ENCODE measurements at places on chromosomes 12 and 14. TPM values are rescaled to one million over a fixed set of nuclear protein-coding genes. Genes with fewer than 3 reads are reported as not detected.

Gene CLEC4A
- 0.90 TPM for total RNA-seq

Gene CD9
- 4.0 TPM for total RNA-seq

Gene PRICKLE1
- total RNA-seq, result 8.5 TPM

- peak; percentile 75 for ATAC-seq
These were observed 5.7 kb upstream of the NEK9 start for GRCh38 chr14:75132382-75133086.

DNA sequence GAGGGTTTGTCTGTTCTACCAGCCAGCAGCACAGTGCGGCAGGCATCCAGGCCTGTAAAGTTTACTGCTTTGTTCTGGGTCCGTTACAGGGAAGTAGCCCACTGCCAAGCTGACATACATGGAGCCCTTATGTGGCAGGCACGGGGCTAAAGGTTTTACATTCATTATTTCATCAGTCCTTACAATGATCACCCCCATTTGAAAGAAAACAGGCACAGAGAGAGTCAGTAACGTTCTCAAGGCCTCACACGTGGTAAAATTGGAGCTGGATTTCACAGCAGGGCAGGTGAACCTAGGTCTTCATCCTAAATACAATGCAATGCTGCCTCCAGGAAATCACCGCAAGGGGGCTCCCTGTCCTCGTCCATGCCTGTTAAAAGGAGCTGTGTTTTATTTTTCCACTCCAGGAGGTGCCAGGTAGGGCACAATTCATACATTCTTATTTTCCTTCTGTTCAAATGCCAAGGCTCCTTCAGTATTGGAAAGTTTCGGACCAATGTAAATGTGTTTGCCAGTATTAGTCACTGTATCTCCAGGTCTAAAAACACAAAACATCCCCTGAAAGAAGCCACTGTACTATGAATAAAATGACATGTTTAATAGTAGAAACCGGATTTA, 172.2 kb upstream of the GZMB start:
- ATAC-seq, result peak; percentile 67

Gene C3AR1
- total RNA-seq, result 0.05 TPM

DNA sequence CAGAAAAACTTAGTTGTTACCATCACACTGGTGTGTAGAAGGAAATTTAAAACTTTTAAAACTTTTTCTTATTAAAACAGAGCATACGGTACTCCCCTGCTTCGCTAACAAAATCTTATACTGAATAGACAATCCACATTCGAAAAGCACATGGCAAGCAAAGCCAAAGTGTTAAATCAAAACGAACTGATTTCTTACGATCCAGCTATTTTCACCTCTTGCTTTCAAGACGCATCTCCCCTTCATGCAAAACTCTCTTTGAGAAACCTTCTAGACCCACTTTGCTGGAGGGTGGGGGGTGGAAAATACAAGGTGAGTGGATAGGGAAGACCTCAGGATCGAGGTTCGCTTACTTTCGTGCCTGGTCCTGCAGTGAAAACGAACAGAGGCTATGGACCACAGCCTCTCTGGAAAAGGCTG, 328 bp downstream of the INTS13 start:
- no peak for ATAC-seq

- ATAC-seq, result no peak
These were observed 9.3 kb downstream of the GXYLT1 start for GRCh38 chr12:42135259-42135814.

DNA sequence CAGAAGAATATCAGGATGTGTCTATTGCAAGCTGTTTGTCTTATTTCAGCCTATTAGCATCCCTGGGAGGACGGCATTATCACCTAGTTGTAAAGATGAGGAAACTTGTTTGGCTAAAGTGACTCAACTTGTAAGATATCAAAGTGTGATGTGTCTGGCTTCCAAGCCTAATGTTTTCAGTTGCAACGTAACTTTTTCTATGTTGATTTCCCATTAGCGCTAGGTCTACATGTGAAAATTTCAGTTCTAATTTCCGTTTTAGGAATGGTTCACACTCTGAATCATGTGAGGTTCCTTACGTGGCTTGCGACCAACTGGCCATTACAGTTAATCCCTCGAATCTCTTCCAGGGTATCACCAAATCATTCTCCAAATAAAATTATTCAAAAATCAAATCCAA, 58.0 kb downstream of the LLPH start:
- no peak for ATAC-seq

DNA sequence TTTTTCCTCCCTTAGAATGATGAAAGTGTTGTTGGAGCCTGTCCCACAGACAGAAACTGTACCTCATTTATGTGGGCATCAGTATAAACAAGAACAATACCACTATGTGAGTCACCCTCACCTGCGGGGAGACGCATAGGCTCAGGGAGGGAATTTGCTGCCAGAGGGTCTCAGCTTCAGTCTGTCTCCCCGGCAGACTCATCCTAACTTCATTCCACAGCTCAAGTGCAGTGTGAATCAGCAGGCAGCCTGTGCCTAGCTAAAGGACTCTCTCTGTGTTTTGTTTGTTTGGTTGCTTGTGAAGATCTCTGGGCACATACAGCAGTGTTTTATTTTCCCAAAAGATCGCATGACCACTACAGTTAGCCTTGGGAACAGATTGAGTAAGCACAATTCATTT, 98.9 kb downstream of the PRKCH start:
- no peak for ATAC-seq

GRCh38 chr12:104969343-104969742, 11.3 kb upstream of the SLC41A2 start:
- ATAC-seq, result no peak

Gene NAV3
- total RNA-seq, result 66.3 TPM

Gene TMEM229B
- 0.63 TPM for total RNA-seq

DNA sequence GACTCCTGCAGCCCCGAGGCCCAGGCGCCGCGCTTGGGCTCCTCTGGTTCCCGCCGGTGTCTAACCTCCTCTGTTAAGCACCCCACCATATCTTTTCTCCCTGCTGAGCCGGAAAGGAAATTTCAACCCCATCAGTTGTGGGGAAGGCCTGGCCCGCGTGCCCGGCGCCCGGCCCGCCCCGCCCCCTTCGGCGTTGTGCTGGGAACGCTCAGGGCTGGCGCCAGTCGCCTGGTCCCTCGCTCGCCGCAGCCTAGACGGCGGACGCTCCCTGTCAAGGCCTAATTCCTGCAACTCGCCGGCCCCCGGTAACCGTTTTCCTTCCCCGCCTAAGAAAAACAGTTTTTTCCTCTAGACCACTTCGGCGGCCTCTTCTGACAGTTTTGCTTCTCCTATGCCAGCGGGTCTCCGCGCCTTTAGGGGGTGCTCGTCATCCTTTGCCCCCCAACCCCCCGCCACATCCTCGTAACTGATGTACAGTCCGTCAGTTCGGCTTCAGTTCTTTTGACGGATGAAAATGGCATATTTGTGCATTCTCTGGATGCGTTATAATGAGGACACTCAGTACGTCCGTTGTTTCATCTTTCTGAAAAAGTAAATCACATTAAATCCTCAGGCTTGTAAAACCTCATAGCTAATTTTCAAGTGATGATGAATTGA, 506 bp upstream of the NAP1L1 start:
- ATAC-seq, result peak; percentile 67

DNA sequence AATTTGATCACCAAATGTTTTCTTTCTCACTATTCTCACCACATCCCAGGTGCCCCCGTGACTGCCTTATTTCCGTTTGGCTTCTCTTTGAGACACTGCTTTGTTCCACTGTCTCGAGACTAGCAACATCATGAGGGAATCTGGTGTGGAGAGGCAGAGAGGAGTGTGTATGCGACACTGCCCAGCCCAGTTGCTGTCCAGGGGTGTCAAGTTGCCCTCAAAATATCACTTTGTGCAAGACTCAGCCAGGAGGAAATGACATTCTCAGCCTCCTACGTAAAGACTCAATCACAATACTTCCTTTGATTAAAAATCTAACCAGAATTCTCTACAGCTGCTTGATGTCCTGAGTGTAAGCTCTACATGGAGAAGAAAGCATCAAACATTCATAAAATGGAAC, 48.2 kb upstream of the EEA1 start:
- no peak for ATAC-seq

GRCh38 chr12:104668274-104668718, 211.5 kb downstream of the CHST11 start:
- no peak for ATAC-seq

DNA sequence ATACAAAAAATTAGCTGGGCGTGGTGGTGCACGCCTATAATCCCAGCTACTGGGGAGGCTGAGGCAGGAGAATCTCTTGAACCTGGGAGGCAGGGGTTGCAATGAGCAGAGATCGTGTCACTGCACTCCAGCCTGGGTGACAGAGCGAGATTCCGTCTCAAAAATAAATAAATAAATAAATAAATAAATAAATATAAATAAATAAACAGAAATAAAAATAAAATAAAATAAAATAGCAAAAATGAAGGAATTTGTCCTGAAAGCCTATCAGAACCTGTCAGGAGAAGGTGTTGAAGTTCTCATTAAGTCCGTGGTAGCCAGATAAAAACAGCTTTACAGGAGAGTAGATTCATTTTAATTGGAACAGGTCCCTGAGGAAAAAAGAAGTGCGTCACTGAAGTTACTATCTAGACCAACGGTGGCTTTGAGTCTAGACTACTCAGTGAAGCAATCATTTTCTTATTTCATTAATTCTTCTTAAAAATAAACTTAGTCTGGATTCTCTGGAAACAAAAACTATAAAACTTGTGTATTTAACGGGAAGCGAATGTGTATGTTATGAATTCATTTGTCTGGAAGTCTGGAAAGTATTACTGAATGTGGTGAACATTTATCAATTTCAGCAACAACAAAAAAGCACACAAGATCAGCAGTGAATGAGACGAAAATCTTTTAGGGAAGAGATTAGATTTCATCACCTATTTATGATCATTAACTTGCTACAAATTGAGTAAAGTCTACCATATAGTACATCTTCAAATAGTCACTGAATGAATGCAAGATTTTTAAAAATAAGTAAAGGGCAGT, 248.5 kb upstream of the PDE3A start:
- no peak for ATAC-seq

GRCh38 chr12:21934173-21934572, 7.1 kb downstream of the ABCC9 start:
- no peak for ATAC-seq

Gene TAS2R8
- 0.48 TPM for total RNA-seq

Gene PRMT5
- total RNA-seq, result 49.3 TPM

- peak; percentile 63 for ATAC-seq
These were observed 15.6 kb downstream of the SYNE3 start for GRCh38 chr14:95500772-95501401.

Gene REM2
- 2.7 TPM for total RNA-seq

- ATAC-seq, result no peak
These were observed 111.1 kb downstream of the STAB2 start for GRCh38 chr12:103697971-103698751.

- ATAC-seq, result no peak
These were observed 276.1 kb downstream of the SYT1 start for GRCh38 chr12:79140711-79141110.

GRCh38 chr12:93614917-93615596, 42.6 kb downstream of the SOCS2 start:
- no peak for ATAC-seq

DNA sequence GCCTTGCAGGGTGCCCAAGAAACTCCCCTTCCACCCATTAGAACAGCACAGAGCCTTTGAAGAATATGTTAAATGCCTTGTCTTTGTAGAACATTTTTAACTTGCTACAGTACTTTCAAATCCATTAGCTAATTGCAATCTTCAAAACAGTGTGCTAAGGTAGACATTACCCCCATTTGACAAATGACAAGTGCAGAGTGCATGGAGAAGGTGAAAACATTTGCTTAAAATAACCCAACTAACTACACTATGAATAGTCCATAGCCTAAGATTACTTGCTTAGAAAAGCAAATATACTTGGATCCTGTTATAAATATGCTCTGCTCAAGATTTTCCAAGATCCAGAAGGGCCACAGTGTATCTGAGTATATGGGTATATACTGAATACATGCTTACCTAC, 87.0 kb upstream of the G2E3 start:
- no peak for ATAC-seq

GRCh38 chr12:57761391-57761998, 5.4 kb downstream of the CYP27B1 start:
- ATAC-seq, result no peak

- peak; percentile 8 for ATAC-seq
These were observed 1.5 kb downstream of the MTA1 start for GRCh38 chr14:105420974-105421674.

GRCh38 chr12:45498645-45499044, 230.9 kb upstream of the ARID2 start:
- ATAC-seq, result no peak

- no peak for ATAC-seq
These were observed 9.9 kb downstream of the BMAL2 start for GRCh38 chr12:27342536-27342935.

GRCh38 chr14:102565959-102566358, 26.5 kb upstream of the RCOR1 start:
- ATAC-seq, result no peak

GRCh38 chr12:77406219-77406905, 341.0 kb upstream of the E2F7 start:
- ATAC-seq, result peak; percentile 94

GRCh38 chr12:113634982-113635381, 163.3 kb upstream of the LHX5 start:
- ATAC-seq, result no peak

Gene NID2
- total RNA-seq, result 0.27 TPM

Gene AHNAK2
- total RNA-seq, result 1.7 TPM

DNA sequence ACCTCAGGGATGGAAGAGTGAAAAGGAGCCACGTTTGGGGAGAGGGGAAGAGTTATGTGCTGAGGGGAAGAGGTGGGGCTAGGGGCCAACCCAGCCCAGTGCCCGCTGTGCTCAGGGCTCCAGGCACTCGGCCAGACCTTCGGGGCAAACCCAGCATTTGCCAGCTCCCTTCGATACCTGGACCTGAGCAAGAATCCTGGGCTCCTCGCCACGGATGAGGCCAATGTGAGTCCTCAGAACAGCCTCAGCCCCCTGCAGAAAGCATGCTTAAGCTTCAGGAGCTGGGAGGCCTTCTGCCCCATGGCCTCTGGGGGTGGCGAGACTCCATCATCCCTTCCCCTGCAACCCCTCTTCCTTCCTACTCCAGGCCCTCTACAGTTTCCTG, 5.0 kb downstream of the CARMIL3 start:
- ATAC-seq, result no peak

- ATAC-seq, result no peak
These were observed 1147.8 kb downstream of the FSCB start for GRCh38 chr14:43359317-43359716.

Gene CISTR
- total RNA-seq, result not detected

Gene RGS6
- total RNA-seq, result 1.5 TPM

- no peak for ATAC-seq
These were observed 15.0 kb upstream of the KRT73 start for GRCh38 chr12:52633383-52633782.

GRCh38 chr14:52868911-52869618, 77.7 kb upstream of the GNPNAT1 start:
- ATAC-seq, result no peak

GRCh38 chr14:89107626-89108025, 283.2 kb downstream of the TTC8 start:
- ATAC-seq, result no peak

- ATAC-seq, result no peak
These were observed 19.2 kb upstream of the PLEKHA5 start for GRCh38 chr12:19110221-19110940.
